ENCODE measurements at places on chromosomes 1 and 21. TPM values are rescaled to one million over a fixed set of nuclear protein-coding genes. Genes with fewer than 3 reads are reported as not detected.

DNA sequence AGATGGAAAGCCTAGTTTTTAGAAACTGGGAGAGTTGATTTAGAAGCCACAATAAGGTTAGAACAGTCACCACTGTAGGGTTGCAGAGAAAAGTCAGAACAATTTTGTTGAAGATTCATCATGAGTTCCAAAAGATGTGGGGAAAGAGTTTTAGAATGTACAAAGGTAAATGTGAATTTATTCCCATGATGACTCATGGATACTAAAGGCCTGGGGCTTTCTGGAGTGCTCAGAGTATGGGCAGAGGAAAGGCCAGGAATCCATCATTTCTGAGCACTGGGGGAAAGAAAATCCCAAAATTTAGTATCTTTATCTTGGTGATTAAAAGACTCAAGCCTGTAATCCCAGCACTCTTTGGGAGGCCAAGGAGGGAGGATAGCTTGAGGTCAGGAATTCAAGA is 17.8 kb downstream of the YBX1 start:
- peaks cover 26% of the 10 kb centered on the region for H3K36me3 ChIP-seq
- peaks cover 8% of the 10 kb centered on the region for H3K4me1 ChIP-seq
- no peak for DNase-seq
- H3K27me3 ChIP-seq: no peaks in the 10 kb centered on the region

DNA sequence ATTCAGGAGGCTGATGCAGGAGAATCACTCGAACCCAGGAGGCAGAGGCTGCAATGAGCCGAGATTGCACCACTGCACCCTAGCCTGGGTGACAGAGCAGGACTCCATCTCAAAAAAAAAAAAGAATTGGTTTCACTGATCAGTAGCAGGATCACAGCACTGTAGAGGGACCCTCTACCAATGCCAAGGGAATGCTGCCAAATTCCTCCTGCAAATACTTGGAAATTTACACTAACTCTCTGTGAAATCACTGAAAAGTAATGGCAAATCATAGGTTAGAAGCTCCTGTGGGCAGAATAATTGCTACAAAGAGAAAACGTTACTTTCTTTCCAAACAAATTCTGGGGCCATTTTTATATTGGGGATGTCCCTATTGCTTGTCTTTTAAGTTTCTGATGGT is 6.7 kb upstream of the GPR25 start:
- no peak overlapping the region for H3K27ac ChIP-seq
- no peak overlapping the region for H3K4me3 ChIP-seq
- H3K27me3 ChIP-seq: peaks cover 40% of the 10 kb centered on the region
- no peak for DNase-seq
- H3K36me3 ChIP-seq: no peaks in the 10 kb centered on the region

DNA sequence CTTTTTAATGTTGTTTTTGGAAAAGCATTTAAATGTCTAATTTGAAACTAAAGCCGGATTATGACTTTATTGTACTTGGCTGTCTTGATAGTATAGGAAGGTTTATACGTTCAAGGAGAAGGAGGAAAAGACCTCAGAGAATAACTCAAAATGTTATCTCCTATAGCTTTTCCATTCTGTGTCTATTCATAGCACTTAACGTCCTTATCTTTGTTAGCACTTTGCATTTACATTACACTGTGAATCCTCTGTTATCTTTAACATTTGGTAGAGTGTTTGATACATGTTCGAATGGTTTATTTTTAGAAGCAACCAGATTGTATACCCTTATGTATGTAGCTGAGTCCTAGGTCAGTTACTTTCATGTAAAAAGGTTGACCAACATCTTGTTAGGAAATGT is 50.8 kb upstream of the PODN start:
- no peak for DNase-seq
- H3K4me1 ChIP-seq: peaks cover 10% of the 10 kb centered on the region
- no peaks in the 10 kb centered on the region for H3K27me3 ChIP-seq
- no peak overlapping the region for H3K27ac ChIP-seq
- H3K36me3 ChIP-seq: peaks cover 6% of the 10 kb centered on the region
- no peak overlapping the region for H3K4me3 ChIP-seq

FCRLA gene
- not detected for total RNA-seq

DNA sequence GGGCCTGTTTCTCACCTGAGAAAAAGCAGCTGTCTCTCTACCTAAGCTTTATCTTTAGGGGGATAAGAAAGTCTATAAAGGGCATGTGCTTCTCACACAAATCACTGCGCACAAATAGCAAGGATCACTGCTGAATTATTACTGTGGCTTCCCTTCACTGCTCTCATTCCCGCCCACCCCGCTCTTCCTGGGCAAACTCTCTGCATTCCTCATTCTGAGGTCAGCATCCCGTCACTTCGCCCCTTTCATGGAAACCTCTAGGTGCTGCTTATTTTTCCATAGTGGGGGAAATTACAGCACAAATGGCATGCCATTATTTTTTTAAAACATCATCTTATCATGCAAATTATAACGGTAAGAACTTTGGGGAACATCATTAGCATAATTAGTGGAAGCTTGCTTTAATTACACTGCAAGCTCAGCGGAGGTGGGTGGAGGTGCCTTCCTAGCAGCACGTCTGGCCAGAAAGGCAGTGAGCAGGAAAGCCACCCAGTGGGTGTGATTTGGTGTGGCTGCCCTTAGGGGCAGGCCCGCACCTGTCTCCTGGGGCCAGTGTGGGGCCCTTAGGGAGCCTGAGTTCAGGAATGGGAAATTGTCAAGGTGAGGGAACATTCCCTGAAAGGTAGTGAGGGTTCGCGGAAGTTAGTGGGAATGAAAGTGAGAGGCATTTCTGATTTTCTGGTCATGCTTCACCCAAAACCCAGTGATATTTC is 105.9 kb downstream of the LAMC2 start:
- H3K4me1 ChIP-seq: no peaks in the 10 kb centered on the region
- no peak for DNase-seq
- H3K36me3 ChIP-seq: no peaks in the 10 kb centered on the region
- H3K27me3 ChIP-seq: no peaks in the 10 kb centered on the region
- no peak overlapping the region for H3K4me3 ChIP-seq
- no peak overlapping the region for H3K27ac ChIP-seq

- H3K4me3 ChIP-seq: no peak overlapping the region
- peak overlapping the region; percentile 2 for H3K27ac ChIP-seq
- peaks cover 22% of the 10 kb centered on the region for H3K4me1 ChIP-seq
- H3K27me3 ChIP-seq: no peaks in the 10 kb centered on the region
Measured at GRCh38 chr1:147762233-147763024, 2.0 kb upstream of the GJA5 start.

HES3 gene
- total RNA-seq: not detected

GRCh38 chr1:86650065-86650464 is 54.3 kb upstream of the SH3GLB1 start:
- no peaks in the 10 kb centered on the region for H3K27me3 ChIP-seq
- H3K4me1 ChIP-seq: no peaks in the 10 kb centered on the region
- H3K4me3 ChIP-seq: no peak overlapping the region
- H3K36me3 ChIP-seq: no peaks in the 10 kb centered on the region
- DNase-seq: no peak

DNA sequence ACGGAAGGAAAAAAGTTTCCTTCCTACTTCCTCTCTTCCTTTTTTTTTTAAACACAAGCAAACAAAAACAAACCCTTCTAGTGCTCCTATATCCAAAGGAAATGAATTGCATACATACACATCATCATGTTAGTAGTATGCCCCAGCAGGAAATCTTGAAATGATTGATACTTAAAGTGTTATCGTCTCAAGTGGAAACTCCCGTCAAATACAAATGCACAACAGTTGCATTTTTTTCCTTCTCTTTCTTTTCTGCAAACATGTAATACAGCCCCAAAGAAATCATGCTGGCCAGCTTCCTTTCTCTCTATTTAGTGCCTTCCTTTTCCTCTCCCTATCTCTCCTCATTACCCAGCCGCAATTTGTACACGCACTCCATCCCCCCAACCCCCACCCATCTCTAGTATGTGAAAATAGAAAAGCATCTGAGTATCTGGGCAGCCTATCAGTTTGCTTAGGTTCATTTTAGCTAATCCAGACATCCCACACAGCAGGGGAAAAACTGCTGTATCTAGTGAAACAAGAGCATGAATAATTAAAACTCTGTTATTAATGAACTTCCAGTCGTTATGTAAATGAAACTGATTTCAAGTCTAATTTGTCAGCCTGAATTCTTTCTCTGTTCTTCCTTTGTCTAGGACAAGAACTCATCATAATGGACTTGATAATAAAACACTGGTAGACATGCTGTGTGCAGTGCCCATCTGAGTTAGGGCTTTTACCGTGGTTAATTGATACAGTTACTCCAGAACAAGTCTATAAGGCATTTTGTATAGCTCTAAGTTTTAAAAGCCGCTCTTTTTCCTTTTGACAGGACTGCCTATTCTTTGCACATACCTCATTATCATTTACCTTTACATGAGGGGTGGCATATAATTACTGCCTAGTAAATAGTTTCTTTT is 336.5 kb upstream of the ADGRL2 start:
- H3K36me3 ChIP-seq: no peaks in the 10 kb centered on the region
- H3K4me1 ChIP-seq: no peaks in the 10 kb centered on the region
- no peak for DNase-seq
- no peaks in the 10 kb centered on the region for H3K27me3 ChIP-seq
- H3K4me3 ChIP-seq: no peak overlapping the region
- no peak overlapping the region for H3K27ac ChIP-seq

NEGR1 gene
- not detected for total RNA-seq

- H3K4me1 ChIP-seq: peaks cover 38% of the 10 kb centered on the region
- DNase-seq: no peak
- H3K27ac ChIP-seq: peak overlapping the region; percentile 93
- peak overlapping the region; percentile 92 for H3K4me3 ChIP-seq
Measured at GRCh38 chr1:209783386-209783785, 973 bp downstream of the C1orf74 start.

GRCh38 chr1:16076031-16076864 is 2.8 kb upstream of the FAM131C start:
- no peak overlapping the region for H3K27ac ChIP-seq
- peaks cover 12% of the 10 kb centered on the region for H3K27me3 ChIP-seq
- no peaks in the 10 kb centered on the region for H3K36me3 ChIP-seq
- no peak for DNase-seq
- peaks cover 6% of the 10 kb centered on the region for H3K4me1 ChIP-seq

SH3BGR gene
- 2.4 TPM for total RNA-seq

DNA sequence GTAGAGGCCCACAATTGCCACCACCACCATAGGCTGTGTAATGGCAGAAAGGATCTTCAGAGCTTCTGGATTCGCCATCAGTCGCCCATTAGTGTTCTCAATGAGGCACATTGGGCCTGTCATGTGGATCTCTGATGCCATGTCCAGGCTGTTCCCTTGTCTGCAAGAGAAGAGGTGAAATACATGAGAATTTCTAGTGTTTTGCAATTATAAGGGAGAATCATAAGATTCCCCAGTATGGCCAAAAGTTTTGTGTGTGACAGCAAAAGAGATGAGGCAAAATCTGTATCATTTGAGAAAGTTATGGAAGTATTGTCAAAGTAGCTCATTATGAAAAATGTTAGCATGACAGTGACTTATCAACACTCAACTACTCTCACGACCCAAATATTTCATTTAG is 1.9 kb downstream of the GBP1 start:
- DNase-seq: no peak
- H3K27ac ChIP-seq: peak overlapping the region; percentile 100
- peaks cover 53% of the 10 kb centered on the region for H3K4me1 ChIP-seq
- H3K4me3 ChIP-seq: peak overlapping the region; percentile 98
- H3K27me3 ChIP-seq: no peaks in the 10 kb centered on the region

DNA sequence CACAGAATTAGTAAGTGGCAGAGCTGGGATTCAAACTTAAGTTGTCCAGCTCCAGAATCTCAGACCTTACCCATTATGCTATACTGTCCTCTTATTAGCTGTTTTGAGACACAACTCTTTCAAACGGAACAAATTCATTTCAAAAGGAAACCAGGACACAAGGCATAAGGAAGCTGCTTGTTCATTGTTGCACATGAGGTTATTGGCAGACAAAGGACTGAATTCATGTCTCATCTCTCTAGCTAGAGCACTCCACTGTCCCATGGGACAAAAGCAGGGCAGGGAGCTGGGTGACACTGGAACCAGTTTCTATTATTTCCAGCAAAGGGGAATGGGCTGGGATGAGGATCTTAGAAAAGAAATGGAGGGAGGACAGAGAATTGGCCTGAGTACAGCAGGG is 26.4 kb downstream of the CHI3L2 start:
- peaks cover 16% of the 10 kb centered on the region for H3K4me1 ChIP-seq
- H3K36me3 ChIP-seq: no peaks in the 10 kb centered on the region
- H3K4me3 ChIP-seq: no peak overlapping the region
- no peaks in the 10 kb centered on the region for H3K27me3 ChIP-seq
- DNase-seq: no peak
- H3K27ac ChIP-seq: no peak overlapping the region

Data from activated T-cell treated with anti-CD3 and anti-CD28 coated beads, Interleukin-2, amount 50 U/mL, for 72 hours (primary cell).